ENCODE measurements at places on chromosomes 7 and 10. TPM values are rescaled to one million over a fixed set of nuclear protein-coding genes. Genes with fewer than 3 reads are reported as not detected.

DNA sequence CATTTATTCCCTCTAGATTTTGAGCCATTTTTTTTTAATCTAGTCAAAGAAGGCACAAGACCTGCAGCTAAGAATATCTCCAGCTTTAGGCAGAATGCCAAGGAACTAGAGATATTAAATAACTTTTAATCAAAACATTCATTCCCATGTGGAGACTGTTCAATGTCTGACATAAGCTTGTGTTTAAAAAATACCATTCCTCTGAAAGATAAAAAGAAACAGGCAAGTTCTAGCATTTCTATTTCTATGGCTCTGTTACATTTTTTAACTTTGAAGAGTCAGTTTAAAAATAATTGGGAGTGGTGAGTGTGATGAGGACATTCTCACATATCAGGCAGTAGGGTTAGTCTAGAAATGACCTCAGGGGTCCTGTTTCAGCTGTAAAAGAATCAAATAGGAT is 48.0 kb downstream of the RHOBTB1 start:
- DNase-seq = peak; percentile 18

- DNase-seq = peak; percentile 52
Measured at GRCh38 chr10:102208311-102209035, 17.6 kb upstream of the ELOVL3 start.

The UCMA gene
- not detected for total RNA-seq

DNA sequence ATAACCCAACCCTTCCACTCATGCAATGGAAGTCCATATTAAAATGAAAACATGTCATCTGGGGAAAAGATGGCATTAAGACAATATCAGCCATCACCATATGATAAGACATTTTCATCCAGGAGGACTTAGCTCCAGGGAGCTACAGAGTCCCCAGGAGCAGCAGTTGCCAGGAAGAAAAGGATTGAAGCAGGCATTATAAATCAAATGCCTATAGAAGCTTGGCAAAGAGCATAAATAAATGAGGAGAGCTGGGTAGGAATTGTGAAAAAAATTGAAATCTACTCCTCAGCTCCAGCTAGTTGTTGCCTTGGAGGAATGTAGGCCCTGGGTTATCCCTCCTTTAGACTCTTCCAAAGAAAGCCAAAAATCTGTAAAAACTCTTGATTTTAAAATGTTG is 42.5 kb downstream of the FAM13C start:
- no peak for DNase-seq

GRCh38 chr7:151801782-151802468 is 75.0 kb downstream of the PRKAG2 start:
- DNase-seq = no peak

The RPEL1 gene
- not detected for total RNA-seq

The CALML3 gene
- total RNA-seq = not detected

The ECHDC3 gene
- total RNA-seq = 3.2 TPM

The PNLIP gene
- total RNA-seq = 0.13 TPM

The STEAP2 gene
- 11.4 TPM for total RNA-seq

The HOGA1 gene
- total RNA-seq = 0.51 TPM

- no peak for DNase-seq
Measured at GRCh38 chr7:74207586-74207985, 2.2 kb upstream of the LAT2 start.

The IFIT1B gene
- not detected for total RNA-seq

DNA sequence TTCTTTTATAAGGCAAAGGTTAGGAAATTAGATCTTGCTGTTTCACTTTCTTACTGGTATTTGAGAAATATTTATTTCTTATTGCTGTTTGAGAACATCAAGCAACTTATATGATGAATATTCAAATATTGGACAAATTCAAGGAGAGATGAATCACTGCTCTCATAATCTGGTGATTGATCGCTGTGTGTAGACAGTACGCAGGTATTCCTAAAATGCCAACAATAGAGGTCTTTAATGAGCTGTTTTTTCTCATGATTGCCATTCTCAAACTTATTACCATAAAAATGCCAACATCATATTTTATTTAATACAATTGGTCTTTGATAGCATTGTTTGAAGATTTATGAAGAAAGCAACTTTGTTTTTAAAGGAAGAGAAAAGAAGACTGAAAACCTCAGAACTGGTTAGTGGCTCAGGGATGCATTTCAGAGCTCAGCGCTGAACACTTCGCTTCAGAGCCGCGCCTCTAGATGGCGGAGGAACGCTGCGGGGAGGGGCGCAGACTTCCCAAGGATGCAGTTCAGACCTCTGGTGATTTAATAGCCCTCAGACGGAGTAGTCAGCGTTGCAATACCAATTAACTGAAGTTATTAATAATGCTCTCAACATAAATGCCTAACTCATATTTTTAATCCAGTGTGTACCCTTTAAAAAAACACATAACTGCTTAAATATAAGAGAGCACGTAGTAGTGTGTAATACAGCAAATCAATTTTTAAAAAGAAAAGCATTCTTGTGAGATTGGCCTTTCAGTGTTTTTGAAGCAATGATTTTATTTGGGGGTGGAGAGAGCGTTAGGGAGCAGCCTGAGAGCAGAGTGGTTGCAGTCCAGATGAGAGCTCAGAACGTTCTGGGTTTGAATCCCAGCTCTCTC is 38.5 kb upstream of the STEAP4 start:
- no peak for DNase-seq

The PAX2 gene
- not detected for total RNA-seq

DNA sequence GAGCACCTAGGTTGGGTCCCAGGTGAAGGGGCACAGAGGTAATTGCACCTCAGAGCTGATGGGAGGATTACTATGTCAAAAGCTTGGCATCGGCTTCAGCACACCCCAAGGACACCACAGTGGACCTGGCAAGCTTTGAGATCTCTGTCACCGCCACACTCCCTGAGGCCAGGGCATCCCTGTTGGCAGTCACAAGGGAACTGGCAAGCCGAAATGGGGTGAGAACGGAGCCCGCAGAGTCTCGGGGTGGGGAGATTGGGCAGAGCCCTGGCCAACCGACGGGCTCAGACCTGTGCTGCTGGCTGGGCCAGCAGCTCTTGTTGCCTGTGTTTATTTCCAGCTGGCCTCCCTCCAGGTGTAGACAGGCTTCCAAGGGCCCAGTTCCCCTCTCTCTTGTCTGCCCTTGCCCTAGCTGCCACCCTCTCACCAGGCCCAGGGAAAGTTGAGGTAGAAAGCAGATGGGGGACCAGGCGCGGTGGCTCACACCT is 2.5 kb downstream of the HSPB1 start:
- no peak for DNase-seq

The CUZD1 gene
- 2.5 TPM for total RNA-seq

DNA sequence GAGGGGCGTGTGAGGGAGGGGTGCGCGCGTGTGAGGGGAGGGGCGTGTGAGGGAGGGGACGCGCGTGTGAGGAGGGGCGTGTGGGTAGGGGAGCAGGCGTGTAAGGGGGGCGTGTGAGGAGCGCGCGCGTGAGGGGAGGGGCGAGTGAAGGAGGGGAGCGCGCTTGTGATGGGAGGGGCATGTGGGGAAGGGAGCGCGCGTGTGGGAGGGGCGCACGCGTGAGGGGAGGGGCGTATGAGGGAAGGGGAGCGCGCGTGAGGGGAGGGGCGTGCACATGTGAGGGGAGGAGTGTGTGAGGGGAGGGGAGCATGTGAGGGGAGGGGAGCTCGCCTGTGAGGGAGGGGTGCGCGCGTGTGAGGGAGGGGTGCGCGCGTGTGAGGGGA is 19.1 kb downstream of the MXI1 start:
- peak; percentile 89 for DNase-seq

GRCh38 chr7:151006590-151007300 is 15.9 kb downstream of the NOS3 start:
- no peak for DNase-seq

The EIF5AL1 gene
- total RNA-seq = 0.63 TPM

GRCh38 chr10:133231946-133232574 is 2.0 kb downstream of the UTF1 start:
- no peak for DNase-seq

DNA sequence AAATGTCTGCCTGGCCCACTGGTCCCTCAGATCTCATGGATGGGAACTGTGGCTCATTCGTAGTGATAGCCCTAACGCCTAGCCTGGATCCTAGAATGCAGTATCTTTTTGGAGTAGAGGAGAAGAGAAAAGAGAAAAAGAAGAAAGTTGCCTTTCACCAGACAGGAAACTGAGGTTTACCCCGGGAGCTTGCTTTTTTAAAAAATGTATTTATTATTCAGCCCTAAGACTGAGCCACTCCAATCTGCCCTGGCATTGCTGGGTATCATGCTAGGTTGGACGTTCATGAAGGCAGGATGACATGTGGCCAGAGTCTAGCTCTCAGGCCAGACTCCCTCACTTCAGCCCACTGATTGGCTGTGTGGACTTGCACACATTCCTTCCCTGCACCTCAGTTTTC is 21.5 kb upstream of the C10orf105 start:
- DNase-seq = no peak

GRCh38 chr10:110893559-110894179 is 21.9 kb downstream of the PDCD4 start:
- peak; percentile 56 for DNase-seq

The NKX1-2 gene
- not detected for total RNA-seq

The RBP3 gene
- not detected for total RNA-seq

The TEX47 gene
- total RNA-seq = not detected

- DNase-seq = peak; percentile 27
Measured at GRCh38 chr7:155009570-155010157, 6.7 kb upstream of the PAXIP1 start.

DNA sequence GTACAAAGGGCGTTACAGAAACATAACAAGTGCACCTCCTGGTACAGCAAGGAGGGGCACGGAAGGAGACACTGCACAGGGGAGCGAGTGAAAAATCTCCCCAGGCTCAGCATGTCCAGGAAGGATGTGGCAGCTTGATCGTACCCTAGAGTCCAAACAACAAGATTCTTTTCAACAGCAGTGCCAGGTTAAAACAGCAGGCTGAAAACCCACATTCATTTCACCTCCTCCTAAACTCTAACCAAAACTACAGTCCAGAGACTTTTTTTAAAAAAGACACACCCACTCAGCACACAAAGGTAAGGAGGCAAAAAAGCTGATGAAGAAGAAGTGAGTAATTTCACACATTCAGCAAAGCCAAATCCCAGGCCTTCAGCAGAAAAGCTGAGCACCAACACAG is 138.8 kb downstream of the SFMBT2 start:
- DNase-seq = no peak

DNA sequence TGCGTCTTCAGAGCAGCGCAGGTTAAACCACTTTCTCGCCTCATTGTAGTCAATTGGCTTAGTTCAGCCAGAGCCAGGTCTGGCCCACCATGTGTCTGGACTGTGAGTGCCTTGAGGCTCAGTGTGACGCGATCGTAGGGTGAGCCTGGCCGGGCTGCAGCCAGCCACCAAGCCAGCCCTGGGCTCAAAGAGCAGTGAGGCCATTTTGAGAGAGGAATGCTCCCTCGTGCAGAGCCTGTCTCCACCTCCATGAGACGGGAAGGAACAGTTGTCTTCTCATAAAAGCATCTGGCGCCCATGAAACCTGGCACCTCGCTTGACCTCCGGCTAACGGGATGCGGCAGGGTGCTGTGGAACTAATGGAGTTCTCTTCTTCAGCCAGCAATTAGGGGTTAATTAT is 34.5 kb downstream of the LHPP start:
- DNase-seq = no peak

DNA sequence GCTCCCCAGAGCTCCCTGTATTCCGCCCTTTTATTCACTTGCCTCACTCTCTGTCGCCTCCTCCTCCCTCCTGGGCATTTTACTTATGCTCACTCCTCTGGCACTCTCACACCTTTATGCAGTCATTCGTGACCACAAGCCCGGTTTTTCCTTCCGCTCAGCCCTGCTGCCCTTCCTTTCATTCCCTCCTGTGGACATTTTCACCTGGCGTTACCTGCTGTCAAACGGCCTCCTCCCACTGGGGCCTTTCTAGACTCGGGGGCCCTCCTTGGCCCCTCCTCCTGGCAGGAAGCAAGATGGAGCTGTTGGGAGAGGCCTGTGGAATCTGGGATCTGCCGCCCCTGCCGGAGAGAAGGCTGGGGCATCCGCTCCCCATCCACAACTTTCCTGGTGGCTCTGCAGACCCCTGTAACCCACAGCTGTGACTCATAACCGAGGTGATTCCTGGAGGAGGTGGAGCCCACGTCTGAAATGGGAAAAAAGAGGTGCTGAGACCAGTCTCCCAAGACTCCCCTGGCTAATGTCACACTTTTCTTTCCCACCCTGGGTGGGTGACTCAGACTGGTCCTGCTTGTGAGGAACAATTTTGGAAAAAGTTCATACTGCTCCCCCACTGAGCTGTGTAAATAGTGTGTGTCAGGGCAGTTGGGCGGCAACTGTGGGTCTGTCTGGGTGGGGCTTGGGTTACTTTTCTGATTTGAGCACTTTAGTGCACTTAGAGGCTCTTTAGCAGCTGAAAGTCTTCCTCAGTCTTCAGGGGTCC is 1.2 kb downstream of the VCL start:
- peak; percentile 86 for DNase-seq

The ADO gene
- 45.6 TPM for total RNA-seq

DNA sequence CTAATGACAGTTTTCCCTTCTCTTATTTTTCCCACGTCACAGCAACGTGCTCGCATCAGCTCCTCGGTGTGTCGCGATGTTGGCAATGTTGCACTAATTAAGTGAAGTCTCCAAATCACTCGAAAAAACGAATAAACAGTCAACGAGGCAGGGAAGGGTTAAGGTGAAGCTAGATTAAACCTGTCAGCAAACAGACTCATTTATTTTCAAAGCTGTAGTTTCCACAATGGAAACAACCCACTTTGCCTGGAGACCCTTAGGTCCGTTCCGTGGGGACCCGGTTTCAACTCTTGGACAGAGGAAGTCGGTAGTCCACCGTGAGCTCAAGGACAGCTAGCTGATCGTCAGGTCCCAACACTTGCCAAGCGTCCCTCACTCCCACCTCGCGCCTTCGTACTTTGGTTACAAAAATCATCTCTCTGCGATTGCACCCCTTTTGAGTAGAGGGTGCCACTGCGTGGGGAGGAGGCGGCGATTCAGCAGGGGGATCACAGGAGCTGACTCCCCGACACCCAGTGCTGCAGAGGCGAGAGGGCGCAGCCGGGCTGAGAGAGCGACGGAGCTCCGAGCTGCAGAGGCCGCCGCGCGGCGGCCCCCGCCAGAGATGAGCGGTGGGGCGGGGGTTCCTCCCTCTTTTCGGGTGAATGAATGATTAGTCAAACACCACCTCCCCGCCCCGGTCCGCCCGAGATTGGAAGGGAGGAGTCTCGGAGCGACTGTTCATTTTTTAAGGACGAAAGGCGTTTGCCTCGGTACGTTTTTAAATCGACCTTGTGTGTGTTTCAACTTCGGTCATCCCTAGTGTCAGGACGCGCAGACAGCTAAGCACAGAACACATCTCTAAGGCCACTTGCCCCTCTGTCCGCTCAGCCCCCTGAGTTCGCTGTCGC is 1.3 kb upstream of the BMPER start:
- peak; percentile 79 for DNase-seq

The LRIT1 gene
- not detected for total RNA-seq

GRCh38 chr10:70683601-70683934 is 11.3 kb downstream of the ADAMTS14 start:
- no peak for DNase-seq

The RET gene
- total RNA-seq = not detected

Measured in LHCN-M2 (cell line).